ENCODE measurements at places on chromosomes 1 and 21.

- DNase-seq: no peak
Measured at GRCh38 chr1:4062041-4062440, 162.0 kb upstream of the C1orf174 start.

GRCh38 chr1:161223805-161224694 lies 622 bp upstream of the APOA2 start:
- DNase-seq: no peak

- DNase-seq: no peak
Measured at GRCh38 chr21:45894450-45894825, 87.1 kb upstream of the COL6A1 start.

- peak; percentile 31 for DNase-seq
Measured at GRCh38 chr1:155976062-155976912, 2.1 kb downstream of the ARHGEF2 start.

GRCh38 chr1:193588311-193589082 lies 402.1 kb upstream of the B3GALT2 start:
- DNase-seq: no peak

- DNase-seq: no peak
Measured at GRCh38 chr1:184399192-184399847, 12.5 kb downstream of the C1orf21 start.

DNA sequence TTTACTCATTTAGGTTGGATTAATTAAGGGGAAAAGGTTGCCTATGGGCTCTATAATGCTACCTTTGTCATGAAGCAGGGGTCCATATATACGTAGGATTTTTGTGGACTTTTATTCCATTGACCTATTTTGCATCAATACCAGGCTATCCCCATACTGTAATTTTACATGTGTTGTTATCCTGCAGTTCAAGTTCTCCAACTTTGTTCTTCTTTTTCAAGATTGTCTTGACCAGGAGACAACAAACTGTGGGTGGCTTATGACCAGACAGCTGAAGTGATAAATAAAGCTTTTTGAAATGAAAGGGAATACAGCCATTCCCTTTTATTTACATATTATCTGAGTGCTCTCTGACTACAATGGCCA lies 345.7 kb downstream of the BARHL2 start:
- DNase-seq: no peak

DNA sequence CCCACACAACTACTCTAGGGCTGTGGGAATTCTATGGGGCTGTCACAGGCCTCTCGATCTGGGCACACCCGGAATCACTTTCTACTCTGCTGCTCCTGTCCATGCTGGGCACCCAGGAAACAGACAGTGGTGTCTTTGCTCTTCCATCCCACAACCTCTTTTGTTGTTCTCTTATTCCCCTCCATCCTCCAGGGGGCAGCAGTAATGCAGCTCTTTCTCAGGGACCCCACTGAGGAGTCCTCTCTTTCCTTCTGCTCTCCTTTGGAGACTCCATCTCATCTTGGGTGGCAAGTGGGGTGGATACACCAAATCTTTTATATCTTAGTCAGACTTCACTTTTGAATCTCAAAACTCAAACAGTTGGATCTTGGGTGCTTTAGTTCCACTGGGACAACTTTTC lies 206.3 kb downstream of the HS2ST1 start:
- no peak for DNase-seq

- no peak for DNase-seq
Measured at GRCh38 chr1:12172042-12172851, 5.5 kb downstream of the TNFRSF1B start.

DNA sequence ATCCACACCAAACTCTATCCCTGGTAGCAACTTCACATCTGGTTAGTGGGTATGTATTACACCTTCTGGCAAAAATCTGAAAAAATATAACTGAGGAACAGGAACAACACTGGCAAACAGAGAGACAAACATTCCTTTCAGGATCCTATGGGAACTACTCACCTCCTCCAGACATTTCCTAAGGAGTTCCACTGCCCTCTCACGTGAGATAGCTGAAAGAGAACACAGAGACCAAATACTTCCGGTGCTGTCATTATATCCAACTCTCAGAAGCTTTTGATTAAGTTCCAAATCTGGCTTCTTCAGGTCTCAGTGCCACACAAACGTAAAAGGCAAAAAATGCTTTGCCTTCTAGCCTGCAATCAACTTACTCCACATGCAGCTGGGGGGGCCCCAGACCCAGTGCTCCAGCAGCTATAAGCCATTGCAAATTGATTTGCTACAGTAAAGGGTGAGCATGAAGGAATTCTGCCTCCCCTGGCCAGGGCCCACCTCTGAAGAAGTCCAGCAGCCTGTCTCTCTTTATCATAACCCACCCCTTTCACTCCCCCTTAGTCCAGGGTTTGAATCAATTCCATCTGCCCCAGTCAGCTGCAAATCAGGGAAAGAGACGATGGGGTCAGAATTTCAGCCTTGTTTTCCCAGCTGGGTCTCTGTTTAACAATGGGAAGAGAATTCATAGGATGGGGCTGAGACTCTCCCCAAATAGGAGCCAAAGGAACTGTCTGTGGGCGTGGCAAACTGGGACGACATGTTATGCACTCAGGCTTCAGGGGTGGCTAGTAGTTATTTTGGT lies 32.2 kb downstream of the TFAP2E start:
- no peak for DNase-seq

- DNase-seq: no peak
Measured at GRCh38 chr1:30778154-30778978, 20.8 kb upstream of the LAPTM5 start.

DNA sequence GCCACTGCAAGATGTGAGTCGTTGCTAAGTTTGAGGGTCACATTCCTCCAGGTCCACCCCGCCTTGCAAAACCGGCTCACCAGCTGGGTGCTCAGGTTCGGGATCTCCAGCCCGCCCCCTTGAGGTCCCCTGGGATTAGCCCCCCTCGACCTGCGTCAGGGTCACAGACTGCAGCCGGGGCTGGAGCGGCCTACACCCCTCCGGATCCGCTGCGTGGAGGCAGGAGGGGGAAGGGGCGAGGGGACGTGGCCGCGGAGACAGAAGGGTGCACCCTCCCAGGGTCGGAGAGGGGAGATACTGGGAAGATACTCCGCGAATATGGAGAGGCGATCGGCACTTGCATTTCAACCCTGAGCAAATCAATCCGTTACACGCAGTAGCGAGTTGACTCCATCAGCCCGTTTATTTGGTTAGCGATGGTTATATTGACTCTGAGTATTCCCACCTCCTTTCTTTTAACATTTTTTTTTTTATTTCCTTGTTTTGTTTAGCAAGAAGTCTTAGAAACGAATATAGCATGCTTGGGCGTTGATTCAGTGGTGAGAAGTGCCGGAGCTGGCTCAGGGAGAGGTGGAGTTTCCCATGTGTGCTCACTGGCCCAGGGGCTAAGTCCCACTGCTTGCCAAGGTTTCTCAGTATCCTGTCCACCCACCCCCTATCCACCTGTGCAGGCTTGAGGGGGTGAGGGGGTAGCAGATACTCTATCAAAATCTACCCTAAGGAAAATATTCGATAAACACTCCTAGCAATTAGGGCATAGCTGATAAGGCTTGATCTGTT lies 997 bp downstream of the IFNAR2 start:
- no peak for DNase-seq

- no peak for DNase-seq
Measured at GRCh38 chr1:215617979-215618378, 50.9 kb downstream of the KCTD3 start.

DNA sequence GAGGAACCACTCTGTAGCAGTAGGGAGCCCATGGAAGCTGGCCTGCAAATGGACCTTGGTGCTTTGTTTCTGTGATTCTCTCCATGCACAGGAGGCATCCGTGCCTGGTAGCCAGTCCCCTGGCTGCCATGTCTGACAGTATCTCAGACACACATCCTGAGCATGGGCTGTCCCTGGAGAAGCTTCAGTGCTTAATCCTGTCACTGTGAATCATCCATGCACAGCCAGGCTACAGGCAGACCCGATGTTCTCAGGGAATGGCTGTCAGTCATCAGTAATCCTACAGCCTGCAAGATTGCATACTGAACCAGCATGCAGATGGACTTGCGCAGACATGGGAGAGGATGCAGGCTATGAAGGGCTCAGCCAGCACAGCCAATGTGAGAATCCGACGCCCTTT lies 606.3 kb upstream of the PLXNA2 start:
- DNase-seq: no peak

Measured in stimulated activated CD8-positive, alpha-beta memory T cell treated with anti-CD3 and anti-CD28 coated beads, Interleukin-7, amount 100 ng/mL, for 48 hours (primary cell).